HFF-Myc (cell line): ENCODE measurements at places on chromosomes 13 and 19.

- no peak for DNase-seq
Observed at GRCh38 chr19:29325241-29325975, 112.5 kb upstream of the UQCRFS1 start.

- no peak for DNase-seq
Observed at GRCh38 chr19:37564624-37565369, 29.8 kb downstream of the ZNF571 start.

DNA sequence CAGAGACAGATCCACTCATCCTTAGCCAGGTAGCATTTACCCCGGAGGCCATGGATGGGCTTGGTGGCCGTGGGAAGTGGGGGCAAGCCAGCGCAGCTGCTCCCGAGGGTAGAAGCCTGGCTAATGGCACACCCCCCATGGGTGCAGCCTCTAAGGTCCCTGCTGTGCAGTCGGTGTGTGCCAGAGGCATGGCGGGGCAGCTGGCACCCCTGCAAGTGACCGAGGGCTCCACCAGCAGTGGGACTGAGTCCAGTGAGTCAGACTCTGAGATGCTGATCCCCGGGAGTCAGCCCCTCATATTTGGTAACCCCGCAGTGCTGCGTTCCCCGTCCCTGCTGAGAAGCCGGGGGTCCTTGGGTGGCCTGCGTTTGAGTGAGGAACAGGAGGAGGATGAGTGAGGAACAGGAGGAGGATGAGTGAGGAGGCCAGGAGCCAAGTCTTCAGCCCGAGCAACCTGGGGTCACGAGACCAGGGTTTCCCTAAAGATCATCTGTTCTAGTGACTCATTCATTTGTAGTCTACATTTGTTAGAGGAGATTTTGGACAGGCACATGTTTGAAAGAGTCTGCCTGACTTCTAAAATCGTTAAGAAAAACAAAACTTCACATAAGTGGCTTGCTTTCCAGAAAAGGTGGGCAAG is 180.7 kb downstream of the STK24 start:
- DNase-seq: no peak

- no peak for DNase-seq
Observed at GRCh38 chr19:13840305-13841085, 36.4 kb upstream of the NANOS3 start.

- no peak for DNase-seq
Observed at GRCh38 chr19:50803633-50804419, 13.6 kb downstream of the ACP4 start.

- no peak for DNase-seq
Observed at GRCh38 chr13:39036212-39036611, 1.7 kb downstream of the PROSER1 start.

DNA sequence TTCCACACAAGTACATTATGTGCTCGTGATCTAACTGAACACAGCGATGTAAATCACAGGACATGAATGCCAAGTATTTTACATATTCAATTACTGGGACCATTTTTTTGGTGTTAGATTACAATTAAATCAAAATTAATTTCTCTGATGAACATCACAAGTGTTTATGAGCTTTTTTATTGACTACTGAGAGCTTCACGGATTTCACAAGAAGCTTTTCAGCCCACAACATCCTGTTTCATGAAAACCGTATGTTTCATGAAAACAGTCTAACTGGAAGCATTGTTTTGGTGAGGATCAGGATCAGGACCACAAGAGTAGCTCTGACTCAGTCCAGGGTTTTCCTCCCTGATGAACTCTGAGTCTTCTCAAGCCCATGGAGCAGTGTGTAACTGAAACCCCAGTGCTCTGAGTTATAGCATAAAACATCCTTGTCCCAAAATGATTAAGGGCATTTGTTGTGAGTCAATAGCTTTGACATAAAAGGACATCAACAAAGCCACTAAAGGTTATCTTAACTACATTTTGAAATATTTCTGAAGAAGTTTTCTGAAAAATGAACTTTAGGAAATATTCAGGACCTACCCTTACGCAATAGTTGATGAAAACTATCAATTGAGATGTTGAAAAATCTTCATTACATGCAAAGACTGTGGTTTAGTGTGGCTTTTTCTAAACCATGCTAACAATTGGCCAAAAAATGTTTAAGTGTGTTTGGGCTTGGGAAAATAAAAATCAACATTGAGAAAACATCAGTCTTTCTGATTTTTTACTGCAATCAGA is 49.3 kb downstream of the UFM1 start:
- peak; percentile 74 for DNase-seq

DNA sequence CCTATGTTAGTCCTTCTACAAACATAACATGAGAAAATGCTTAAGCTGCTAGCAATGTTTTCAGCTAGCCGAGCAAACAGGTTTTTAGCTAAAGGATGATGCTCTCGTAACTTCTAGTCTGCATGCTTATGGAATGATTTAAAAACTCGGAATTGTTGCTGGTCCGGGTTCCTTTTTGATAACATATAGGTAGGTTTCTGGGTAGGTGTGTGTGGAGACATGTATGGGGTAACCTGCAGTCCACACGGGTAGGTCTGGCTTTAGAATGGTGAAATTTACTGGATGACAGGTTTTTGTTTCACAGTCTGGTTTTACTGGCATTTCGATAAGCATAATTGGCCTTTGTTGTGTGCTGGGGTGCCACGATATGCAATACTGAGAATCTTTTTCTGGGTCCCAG is 4.4 kb downstream of the ZNF813 start:
- no peak for DNase-seq

- no peak for DNase-seq
Observed at GRCh38 chr19:57321751-57322150, 1.5 kb downstream of the ZNF543 start.

DNA sequence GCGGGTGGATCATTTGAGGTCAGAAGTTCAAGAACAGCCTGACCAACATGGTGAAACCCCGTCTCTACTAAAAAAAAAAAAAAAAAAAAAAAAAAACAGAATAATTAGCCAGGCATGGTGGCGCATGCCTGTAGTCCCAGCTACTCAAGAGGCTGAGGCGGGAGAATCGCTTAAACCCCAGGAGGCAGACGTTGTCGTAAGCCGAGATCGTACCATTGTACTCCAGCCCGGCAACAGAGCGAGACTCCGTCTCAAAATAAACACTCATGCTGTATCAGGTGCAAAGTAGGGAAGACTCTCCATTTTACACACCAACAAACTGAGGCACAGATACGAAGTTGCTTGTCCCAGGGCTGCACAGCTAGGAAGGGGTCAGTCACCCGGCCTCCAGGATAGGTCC is 15.6 kb downstream of the TLE6 start:
- no peak for DNase-seq

DNA sequence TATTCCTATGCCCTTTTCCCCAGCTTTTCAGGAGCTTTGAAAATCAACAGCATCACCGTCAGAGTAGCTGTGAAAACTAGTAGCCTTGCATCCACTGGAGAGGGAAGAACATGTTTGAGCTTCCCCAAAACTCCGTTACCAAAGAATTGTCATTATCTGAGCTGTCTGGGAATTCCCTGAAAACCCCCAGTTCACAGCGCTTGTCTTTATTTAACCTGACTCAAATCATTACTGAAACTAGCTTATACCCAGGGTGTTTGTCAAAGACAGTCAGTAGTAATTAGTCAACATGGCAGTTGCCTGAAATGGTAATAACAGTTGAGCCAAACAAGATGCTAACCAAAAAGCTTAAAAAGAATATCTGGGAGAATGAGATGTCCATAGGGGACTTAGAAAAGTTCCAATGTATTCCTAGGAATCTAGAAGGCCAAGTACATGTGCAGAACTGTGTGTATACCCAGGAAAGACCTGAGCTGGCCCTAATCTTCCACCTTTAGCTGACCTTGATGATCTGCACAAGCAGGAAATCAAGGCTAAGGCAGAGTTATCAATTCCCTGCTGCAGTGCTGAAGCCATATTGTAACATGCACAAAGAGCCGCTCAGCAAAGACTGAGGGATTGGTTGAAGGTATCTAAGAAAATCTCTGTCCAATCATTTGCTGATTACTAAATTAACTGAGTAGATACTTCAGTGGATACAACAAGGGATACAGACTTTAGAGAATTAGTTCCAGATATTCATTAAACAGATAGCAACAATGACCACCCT is 130.8 kb downstream of the KL start:
- DNase-seq: no peak

DNA sequence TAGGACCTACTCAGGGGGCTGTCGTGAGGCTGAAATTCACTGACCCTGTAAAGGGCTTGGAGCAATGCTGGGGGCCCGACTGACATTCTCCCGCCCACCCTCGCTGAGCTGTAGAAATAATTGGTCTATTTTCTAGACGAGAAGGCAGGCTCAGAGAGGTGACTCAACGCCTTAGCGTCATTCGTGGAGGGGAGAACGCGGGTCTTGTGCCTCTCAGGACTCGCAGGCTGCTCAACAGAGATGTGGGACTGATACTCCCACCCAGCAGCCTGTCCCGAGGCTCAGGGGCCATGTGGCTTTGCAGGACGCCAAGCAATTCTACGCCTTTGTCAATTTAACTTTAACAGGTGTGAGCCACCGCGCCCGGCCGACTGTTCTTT is 23.6 kb upstream of the ASPDH start:
- DNase-seq: no peak

GRCh38 chr13:107817647-107818287 is 397.6 kb downstream of the LIG4 start:
- no peak for DNase-seq

GRCh38 chr19:55322204-55322885 is 2.8 kb downstream of the TMEM150B start:
- DNase-seq: no peak

GRCh38 chr19:2495130-2495641 is 19.3 kb downstream of the GADD45B start:
- no peak for DNase-seq

- peak; percentile 83 for DNase-seq
Observed at GRCh38 chr13:34863360-34864135, 78.5 kb upstream of the NBEA start.

DNA sequence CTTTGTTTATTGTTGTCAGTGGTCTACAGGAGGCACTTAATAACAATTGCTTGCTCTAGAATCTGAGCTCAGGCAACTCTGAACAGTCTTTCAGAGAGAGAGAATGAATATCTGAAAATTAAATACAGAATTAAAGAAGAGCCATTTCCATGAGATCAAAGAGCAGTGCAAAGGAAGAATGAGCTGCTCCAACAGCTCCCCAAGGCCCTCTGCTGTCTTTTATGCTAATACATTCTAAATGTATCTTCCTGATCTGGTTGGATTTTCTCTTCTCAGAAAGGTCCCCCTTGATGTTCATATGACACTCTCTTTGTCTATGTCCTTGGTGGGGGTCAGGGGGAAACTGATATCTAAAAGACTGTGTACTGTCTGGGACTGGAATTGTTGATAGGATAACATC is 1029.6 kb downstream of the PCDH9 start:
- no peak for DNase-seq

DNA sequence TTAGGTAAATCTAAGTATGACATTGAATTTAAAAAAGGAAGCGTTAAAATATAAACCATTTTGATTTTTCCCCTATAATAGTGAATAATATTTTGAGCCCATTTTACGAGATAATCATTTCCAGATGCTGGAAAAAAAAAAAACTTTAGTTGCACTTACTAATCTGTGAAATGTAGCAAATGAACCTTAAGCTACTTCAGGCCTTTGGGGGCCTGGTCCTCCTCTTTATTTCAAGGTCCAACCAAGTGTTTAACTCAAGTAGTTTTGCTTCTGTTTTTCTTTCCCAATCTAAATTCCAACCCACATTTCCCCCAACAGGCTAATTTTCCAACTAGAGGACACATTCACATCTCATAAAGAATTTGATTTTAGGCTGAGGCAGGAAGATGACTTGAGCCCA is 101.2 kb downstream of the TNFRSF19 start:
- DNase-seq: no peak

DNA sequence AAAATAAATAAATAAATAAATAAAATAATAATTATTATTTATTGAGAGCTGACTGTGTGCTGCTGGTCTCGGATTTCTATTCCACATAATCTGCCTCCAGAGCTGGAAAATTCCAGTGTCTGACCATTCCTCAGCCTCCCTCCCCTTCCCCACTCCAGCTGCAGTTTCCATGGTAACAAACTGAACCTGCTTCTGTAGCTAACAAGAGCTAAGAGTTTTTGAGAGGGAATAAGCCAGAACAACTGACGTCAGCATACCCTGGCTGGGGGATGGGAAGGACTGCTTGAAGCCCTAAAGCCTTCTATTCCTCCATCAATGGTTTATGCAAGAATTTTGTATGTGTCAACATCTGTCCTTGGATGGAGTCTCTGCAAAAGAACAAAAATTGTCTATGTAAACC is 26.0 kb upstream of the PEG3 start:
- DNase-seq: no peak

DNA sequence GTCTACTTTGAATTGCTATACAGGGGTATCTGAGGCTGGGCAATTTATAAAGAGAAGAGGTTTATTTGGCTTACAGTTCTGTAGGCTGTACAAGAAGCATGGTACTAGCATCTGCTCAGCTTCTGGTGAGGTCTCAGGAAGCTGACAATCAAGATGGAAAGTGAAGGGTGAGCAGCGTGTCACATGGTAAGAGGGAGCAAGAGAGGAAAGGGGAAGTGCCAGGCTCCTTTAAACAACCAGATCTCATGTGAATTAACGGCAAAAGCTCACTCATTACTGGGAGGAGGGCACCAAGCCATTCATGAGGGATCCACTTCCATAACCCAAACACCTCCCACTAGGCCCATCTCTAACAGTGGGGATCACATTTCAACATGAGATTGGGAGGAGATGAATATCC is 222.4 kb downstream of the TDRD3 start:
- DNase-seq: no peak

- DNase-seq: peak; percentile 41
Observed at GRCh38 chr19:1747285-1748114, 5.8 kb upstream of the ONECUT3 start.

GRCh38 chr19:14118165-14119051 is 846 bp upstream of the PRKACA start:
- DNase-seq: no peak

DNA sequence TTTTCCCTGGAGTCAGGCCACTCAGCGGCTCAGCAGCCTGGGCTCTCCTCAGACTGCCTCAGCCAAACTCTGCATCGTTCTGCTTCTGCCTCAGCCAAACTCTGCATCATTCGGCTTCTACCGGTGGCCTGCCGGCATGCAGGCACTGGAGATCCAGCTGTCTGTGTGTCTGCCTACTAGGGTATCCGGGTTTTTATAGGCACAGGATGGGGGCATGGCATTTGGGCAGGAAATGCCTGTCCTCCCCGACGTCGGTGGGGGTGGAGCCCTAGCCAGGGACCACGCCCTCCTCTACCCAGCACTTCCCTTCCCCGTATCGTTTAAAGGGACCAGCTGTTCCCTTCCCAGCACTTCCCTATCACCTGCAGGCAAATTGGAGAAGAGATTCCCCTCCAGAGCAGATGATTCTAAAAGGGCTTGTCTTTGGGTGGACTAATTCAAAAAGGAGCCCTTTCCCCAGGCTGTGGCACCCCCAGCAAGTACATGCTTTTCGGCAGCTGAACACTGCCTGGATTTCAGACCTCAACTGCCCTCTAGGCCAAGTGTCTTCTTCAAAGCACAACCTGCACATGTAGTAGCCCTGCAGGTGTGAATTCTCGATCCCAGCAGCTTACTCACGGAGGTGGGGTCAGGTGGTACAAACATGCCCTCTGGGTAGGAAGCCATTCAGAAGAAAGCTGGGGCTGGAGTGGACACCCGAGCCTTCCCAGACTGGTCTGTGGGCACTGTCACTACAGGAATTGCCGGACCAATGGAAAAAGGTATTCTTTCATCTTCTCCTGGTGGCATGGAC is 25.4 kb upstream of the GPR12 start:
- peak; percentile 2 for DNase-seq
